ENCODE measurements at places on chromosomes 7 and 10.

- no peak for DNase-seq
Measured at GRCh38 chr10:34121781-34122622, 693.1 kb downstream of the PARD3 start.

- no peak for DNase-seq
Measured at GRCh38 chr10:63889803-63890202, 368.6 kb downstream of the REEP3 start.

- no peak for DNase-seq
Measured at GRCh38 chr10:122368502-122369254, 5.8 kb upstream of the PLEKHA1 start.

GRCh38 chr7:50303335-50304128, 984 bp upstream of the IKZF1 start:
- DNase-seq, result no peak

DNA sequence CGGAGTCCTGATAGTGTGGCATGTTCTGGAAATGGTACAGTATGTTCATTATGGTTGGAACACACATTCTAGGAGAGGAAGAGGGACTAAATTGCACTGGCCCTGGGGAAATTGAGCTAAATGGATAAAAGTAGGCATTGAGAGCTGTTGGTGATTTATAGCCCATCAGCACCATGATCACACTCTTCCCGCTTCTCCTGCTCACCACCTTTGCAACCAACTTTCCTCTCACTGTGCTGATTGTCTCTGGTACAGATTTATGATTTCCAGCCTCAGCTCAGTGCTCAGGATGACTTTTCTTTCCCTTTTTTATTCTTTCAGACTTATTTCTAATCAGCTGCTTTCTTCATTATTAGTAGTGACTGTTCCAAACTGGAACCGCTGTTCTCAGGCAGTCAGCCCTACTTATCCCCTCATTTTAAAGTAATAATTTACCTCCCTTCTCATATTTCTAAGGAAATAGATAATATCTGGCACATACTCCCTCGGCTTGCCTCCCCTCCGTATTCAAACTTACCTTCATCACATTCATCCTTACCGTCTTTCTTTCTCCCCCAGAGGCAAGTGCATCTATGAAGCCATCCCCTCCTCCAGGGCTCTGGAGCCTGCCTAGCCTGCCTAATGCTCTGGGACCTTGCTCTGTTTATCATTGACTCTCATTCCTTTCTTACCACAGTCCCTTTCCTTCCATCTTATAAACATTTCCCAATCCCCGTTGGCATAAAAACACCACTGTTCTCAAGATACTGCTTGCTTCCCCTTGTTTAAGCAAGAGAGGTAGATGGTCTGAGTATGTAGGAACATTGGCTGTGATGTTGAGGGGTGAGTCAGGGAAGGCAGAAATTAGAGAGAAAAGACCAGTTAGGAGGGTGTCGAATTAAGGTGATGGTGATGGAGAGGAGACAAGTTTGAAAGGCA, 51.6 kb upstream of the RPA3 start:
- DNase-seq, result peak; percentile 5

DNA sequence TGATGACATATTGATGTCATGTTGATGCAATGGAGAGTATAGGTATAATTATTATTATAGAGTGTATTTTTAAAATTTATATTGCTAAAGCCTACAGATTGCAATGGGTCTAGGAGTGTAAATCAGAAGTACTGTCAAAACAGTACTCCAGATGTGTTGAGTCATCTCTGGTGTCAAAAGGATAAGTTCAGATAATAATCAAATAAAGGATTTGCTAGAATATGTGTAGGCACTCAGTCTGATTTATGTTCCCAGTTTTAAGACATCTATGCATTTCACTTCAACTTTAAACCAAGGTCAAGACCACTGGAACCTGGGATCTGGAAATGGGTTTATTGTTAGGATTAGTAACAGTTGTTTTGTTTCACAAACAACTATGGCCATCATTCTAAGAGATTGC, 342.3 kb upstream of the BMPER start:
- no peak for DNase-seq

GRCh38 chr7:65951837-65952578, 30.0 kb downstream of the GUSB start:
- no peak for DNase-seq

GRCh38 chr10:48545462-48546145, 59.3 kb downstream of the ARHGAP22 start:
- DNase-seq, result no peak

DNA sequence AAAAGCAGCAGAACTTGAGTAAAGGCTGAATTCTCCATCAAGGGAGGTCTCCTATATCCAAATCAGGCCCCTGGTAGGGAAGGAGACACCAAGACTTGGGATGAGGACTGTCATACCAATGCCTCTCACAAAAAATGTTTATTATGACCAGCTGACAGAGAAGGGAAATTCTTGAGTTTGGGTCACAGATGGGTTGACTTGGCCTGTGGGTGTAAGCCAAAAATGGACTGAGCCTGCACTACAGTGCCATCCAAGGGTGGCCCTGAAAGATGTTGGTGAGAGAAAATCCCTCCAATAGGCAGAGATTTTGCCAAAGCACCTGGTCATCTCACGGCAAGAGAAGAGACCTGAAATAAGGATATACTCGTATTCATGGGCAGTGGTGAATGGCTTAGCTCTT, 27.0 kb upstream of the PPIF start:
- DNase-seq, result no peak

DNA sequence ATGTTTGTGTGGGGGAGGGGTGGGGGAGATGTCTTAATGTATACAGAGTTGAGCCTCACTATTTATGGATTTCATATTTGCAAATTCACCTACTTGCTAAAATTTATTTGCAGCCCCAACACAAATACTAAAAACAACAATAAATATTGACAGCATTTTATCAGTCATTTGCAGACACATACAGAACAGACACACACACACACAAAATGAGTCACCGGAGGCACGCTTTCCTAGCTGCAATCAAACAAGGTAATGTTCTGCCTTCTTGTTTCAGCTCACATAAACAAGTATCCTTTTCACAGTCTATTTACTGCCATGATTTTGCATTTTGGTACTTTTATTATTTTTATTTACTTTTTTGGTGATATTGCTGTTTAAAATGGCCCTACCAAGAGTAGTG, 88.5 kb downstream of the IPMK start:
- no peak for DNase-seq

GRCh38 chr10:131184503-131184902, 127.0 kb downstream of the TCERG1L start:
- DNase-seq, result no peak

GRCh38 chr10:30134171-30134945, 75.0 kb upstream of the JCAD start:
- no peak for DNase-seq

DNA sequence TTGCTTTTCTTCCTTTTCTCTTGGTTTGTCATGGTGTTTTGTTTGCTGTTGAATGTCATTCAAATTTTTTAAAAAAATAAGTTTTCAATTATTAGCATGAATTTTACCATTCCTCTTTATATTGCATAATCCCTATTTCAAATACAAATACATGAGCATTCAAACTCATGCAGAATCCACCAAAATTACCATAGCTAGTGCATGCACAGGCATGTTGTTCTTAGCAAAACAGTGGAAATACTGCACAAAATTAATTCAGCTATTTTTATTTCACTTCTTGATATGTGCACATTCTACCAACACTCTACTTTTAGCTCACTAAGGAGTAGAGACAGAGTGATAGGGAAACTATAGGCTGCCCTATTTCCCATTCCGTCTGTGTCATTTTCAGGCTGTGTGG, 670.1 kb upstream of the LRRN3 start:
- DNase-seq, result no peak

DNA sequence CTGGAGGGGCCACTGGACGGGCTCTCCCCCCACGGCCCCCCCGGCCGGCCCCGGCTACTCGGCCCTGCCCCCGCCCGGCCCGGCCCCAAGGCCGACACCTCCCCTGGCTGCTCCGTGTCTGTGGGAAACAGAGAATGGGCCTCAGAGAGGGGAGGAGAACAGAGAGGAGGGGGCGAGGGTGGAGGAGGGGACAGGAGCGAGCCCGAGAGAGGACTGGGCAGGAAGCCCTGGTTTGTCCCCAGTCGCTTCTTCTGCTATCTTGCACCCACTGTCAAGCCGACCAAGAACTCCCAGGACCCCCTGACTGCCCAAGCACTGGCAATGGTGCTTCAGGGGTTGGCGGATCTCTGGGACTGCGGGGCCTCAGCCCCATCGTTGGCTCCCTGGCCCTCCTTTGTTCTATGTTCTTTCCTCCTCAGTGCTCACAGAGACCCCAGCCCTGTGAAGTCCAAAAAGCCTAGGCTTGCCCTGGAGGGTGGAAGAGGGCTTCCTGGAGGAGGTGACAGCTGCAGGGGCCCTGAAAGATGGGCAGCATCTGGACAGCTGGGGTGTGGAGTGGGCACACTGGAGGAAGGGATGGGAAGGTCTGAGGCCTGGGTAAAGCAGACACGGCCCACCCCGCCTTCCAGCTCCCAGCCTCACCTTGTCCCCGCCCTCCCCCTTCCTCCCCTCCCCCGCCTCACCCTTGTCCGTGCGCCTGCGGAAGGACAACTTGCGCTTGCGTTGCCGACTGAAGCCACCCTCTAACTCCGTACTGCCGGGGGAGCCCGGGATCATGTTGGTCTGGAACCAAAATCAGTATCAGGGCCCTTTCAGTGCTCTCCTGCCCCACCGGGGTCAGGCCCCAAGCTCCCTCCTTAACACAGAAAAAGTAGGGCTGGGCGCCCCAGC, 30.1 kb downstream of the KCNH2 start:
- DNase-seq, result no peak

- DNase-seq, result no peak
Measured at GRCh38 chr7:32255036-32255435, 184.8 kb upstream of the PDE1C start.

- no peak for DNase-seq
Measured at GRCh38 chr10:780536-781524, 91.4 kb upstream of the DIP2C start.

DNA sequence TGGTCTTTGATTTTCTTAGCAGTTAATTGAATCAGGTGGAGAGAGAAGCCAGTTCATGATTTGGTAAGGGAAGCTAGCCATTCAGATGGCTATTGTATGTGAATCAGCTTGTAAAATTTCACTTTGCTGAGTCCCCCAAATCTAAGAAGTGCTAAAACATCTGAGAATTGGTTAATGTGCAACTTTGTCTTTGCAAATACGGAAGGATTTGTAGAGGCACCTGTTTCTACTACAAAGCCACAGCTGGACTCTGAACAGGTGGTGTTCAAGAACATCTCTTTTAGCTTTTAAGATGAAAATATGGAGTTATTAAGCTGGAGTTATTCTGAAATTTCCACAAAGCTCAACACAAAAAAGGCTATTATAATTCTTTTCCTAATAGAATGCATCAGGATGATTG, 132.6 kb downstream of the VPS50 start:
- no peak for DNase-seq

GRCh38 chr10:21078410-21079329, 181.6 kb upstream of the NEBL start:
- peak; percentile 27 for DNase-seq

DNA sequence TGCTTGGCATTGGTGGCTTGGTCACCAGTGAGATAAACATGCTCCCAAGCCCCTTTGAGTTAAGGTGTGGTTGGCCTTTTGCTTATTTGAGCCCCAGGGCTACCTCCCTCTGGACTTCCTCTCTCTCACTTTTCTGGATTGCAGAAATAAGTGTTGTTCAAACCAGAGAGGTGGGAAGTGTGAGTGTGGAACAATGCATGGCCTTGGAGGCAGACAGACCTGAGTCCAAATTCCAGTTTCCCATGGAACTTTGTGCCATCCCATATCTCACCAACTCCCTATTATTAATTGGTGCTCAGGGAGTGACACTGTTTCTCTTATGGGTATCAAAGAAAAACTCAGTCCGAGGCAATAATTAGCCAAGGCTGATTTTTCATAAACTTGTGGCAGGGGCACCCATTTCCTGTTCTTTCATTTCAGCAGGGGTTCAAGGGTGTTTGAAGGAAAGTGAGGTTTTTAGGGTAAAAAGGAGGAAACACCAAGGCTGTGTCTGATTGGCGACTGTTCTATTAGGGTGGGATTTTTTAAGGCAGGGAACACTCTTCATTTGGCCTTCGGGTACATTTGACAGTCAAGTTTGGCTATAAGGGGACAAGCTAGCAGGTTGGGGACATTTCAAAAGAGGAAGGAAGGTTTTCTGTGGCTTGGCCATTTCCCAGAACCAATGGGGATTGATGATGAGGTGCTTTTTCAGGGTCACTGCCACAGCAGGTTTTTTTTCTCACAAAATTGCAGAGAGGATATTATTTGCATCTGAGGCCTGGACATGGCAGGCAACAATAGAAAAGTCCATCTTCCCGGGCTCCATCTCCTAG, 148.8 kb upstream of the NPY start:
- no peak for DNase-seq

DNA sequence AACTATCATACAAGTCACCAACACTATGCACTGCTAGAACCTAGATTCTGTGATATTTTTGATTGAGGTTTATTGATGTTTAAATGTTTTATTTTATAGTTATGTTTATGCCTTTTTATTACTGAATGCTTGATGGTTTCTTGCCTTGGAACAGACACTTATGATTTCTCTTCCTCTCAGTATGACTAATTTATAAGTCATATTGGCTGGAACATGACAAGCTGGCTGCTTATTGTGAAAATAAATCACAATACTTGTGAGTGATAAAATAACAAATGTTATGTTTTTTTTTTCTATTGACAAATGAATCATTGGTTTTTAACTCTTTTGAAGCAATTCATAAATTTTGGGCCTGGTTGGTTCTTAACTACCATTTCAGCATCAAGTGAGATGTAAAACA, 142.0 kb upstream of the MALRD1 start:
- DNase-seq, result no peak

- DNase-seq, result no peak
Measured at GRCh38 chr10:102152545-102152890, 329 bp downstream of the NOLC1 start.

DNA sequence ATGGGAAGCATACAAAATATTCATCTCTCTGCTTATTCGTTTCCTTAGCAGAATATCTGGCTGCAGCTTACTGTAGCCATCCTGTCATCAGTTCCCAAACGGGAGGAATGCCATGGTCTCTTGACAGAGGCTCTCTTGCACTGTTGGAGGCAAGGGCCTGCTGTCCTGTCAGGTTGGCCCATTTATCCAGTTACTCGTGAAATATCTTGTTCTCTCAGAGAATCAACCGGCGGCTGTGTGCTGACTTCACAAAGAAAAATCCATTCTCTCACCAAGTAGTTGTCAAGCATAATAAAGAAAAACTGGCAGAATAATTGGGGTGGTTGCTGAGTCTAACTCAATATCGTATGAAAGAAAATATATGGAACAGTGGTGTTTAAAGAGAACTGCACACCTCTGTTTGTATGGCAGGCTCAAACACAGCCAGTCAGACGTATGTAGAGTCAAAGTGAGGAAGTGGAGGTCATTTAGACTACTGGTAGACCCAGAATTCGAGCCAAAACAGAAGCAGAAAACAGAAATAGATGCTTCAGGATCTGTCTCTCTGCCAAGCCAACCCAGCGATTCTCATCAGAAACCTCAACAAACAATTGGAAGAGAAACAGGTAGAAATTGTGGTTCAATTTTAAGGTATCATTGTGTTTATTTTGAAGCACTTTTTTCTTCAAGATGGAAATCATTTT, 349.2 kb upstream of the PRKCQ start:
- DNase-seq, result no peak
